ENCODE measurements at places on chromosomes 6 and 20.

DNA sequence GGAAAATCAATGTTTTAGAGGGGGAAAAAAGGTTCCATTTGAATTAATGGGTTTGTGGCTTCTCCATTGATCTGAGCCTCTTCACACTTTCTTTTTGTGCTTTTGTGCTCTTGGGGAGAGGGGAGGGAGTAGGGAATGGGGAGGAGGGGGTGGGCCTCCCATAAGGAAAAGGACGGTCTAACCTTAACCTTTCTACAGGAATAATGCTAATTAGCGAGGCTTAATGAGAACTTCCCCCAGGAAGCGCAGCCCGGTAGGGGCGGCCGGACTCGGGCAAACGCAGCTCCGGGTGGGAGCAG is 103.0 kb downstream of the NOL4L start:
- no peak for DNase-seq

- DNase-seq, result no peak
Measured at GRCh38 chr20:25336561-25337422, 53.8 kb downstream of the ABHD12 start.

DNA sequence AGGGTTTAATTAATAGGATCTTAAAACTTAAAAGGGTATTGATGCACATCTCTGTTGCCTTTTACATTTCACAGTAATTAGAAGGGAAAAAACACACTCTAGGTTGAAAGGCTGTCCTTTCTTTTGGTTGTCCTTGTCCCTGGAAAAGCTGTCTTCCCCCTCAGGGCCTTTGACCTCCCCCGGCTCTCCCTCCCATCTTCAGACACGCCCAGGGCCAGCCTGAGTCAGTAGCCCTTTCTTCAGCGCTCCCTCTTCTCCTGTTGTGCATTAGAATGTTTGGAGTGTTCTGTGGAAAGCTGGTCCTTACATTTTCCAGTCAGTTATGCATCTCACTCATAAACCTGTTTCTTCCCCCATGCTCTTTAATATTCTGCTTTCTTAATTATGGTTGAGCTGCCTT is 157.0 kb downstream of the MTHFD1L start:
- DNase-seq, result no peak

DNA sequence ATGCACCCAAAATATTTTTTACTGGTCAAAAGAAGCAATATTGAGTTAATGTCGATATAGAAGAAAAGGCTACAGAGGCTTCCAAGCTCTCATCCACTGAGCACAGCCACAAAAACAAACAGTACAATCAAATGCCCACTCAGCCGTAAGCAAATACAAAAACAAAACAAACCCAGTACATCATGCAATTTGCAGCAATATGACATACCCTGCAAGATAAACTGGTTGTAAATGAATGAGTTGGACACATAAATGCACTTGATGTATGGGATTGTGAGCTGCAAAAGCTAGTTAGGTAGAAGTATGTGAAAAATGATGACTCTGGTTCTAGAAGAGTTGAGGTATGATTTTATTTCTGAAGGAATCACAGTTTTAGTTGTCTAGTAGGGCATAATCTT is 83.9 kb downstream of the SESN1 start:
- no peak for DNase-seq

DNA sequence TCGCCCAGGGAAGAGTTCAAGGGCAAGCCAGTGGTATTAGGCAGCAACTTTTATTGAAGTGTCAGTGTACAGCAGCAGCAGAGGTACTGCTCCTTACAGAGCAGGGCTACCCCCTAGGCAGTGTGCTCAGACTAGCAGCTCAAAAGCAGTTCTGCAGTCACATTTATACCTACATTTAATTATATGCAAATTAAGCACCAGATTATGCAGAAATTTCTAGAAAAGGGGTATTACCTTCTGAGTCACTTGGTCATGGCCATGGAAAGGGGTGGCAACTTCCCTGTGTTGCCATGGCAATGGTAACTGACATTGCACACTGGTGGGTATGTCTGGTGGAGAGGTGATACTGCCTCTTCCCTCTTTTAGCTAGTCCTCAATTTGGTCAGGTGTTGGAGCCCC is 2.1 kb upstream of the ZKSCAN4 start:
- DNase-seq, result no peak

GRCh38 chr20:56018194-56018593 is 12.9 kb upstream of the CBLN4 start:
- DNase-seq, result no peak

- DNase-seq, result no peak
Measured at GRCh38 chr6:50277774-50278173, 228.0 kb upstream of the DEFB112 start.

GRCh38 chr6:106976270-106976669 is 1.7 kb upstream of the CD24 start:
- no peak for DNase-seq

All from GM10248 (cell line).